ENCODE measurements at places on chromosomes 16 and 17.

DNA sequence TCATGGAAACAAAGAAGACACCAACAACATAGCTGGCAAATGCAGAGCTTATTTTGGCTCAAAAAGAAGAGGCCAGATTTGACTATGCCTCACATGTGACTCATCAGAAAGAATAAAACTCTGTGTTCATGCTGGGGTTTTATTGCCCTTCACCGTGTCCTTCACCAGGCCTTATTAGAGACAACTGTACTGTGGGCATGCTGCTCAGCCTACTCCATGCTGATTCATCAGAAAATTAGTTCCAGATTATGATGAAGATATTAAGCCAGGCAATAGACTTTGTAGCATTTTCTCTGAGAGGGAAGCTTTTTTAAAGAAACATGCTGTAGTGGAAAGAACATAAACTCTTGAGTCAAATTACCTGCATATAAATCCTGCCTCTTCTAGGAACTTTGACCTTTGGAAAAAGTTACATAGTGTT is 89.8 kb downstream of the CYB561 start:
- DNase-seq: no peak

GRCh38 chr17:35700150-35700549 is 31.3 kb upstream of the RASL10B start:
- no peak for DNase-seq

- DNase-seq: no peak
Measured at GRCh38 chr16:20878682-20879147, 21.4 kb downstream of the DCUN1D3 start.

DNA sequence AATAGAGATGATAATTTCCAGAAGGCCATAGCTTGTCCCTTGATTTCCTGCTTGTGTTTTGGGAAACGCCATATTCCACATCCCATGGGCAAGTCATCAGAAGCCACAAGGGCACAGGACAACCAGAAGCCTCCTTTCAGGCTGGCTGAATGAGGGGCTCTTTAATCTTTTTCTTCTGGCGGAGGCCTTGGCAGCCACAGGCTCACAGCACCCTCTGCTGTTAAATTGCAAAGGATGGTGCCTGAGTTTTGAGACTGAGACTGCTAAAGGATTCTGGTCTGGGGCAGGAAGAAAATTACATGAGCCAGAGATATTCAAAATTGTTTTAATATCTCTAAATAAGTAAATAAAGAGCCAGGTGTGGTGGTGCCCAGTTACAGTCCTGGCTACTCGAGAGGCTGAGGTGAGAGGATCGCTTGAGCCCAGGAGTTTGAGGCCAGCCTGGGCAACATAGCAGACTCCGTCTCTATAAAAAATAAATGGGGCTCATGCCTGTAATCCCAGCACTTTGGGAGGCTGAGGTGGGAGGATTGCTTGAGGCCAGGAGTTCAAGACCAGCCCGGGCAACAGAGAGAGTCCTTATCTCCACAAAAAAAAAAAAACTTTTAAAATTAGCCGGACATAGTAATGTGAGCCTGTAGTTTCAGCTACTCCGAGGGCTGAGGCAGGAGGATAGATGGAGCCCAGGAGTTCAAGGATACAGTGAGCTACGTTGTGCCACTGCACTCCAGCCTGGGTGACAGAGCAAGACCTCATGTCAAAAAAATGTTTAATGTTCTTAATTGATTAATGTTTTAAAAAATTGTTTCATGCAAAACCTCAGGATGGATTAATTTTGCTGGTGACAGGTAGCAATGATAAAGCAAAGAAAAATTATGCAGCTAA is 26.3 kb downstream of the AARSD1 start:
- DNase-seq: peak; percentile 20

- DNase-seq: no peak
Measured at GRCh38 chr17:8576559-8577294, 53.8 kb downstream of the MYH10 start.

DNA sequence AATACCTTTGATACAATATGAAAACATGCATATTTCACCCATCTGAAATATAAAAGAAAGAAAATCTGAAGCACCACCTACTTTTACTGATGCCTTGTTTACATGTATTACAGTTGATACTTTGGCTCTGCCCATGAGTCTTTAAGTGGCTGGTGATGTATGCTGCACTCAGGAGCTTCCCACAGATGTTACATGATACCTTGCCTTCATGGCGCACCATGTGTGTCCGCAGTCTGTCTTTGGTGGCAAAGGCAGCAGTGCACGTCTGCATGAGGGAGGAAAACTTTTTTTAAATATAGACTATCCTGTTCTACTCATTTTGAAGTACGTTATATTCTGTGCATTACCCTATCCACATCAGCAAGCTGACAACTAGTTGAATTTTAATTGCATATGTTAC is 7.5 kb downstream of the VEZF1 start:
- DNase-seq: no peak

GRCh38 chr17:65290616-65291015 is 153.4 kb downstream of the RGS9 start:
- no peak for DNase-seq

GRCh38 chr16:22357635-22357971 is 16.8 kb downstream of the CDR2 start:
- DNase-seq: no peak

DNA sequence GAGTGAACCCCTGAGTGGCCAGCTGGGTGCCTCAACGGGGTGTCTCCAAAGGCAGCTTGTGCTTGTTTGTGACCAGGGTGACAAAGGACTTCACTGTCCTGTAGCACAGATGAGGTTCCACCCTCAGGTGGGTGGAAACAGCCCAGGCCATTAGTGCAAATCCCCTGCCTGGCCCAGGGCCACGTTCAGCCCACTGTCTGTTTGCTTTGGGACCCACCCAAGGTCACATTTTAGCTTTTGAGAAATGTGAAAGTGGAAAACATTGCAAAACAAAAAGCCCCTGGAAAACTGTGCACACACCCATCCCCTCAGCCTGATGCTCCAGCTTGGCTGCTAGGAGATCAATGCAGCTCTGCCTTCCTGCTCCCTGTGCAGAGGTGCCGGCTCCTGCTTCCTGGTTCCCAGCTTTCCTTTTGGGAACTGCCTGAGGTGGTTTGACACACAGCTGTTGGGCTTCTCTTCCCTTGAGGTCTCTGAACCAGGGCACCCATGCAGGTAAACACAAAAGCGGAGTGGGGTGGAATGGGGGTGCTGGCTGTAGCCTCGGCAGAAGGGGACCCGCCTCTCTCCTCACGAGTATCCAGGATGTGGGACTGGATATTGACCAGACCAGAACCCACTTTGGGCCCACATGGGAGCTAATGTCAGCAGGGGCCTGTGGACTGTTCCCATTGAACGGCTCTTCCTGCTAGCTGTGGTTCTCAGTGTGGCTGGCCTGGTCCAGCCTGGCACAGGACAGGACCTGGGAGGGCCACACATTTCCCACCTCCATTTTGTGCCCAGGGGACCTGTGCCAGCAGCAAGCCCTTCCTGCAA is 7.9 kb upstream of the SPHK1 start:
- DNase-seq: no peak

DNA sequence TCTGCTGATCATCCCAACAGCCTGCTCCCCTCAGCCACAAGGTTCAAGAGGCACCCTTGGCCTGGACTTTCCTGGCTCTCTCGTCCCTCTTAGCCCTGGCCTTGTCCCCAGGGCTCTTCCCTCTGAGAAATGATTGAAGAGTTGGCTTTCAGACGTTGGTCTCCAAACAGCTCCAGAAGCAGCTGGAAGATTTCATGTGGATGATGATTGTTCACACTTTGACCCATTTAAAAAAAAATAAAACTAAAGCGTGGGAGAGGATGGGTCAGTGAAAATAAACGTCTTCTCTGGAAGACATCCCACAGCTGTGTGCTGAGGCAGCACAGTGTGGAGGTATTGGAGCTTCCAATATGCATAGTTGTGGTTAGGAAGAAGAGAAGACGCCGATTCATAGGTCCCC is 54.7 kb upstream of the CDH11 start:
- DNase-seq: no peak

- no peak for DNase-seq
Measured at GRCh38 chr17:68424203-68424602, 33.1 kb downstream of the WIPI1 start.

GRCh38 chr17:3750926-3751325 is 27.2 kb downstream of the HASPIN start:
- peak; percentile 33 for DNase-seq

GRCh38 chr16:22194707-22195444 is 11.2 kb upstream of the EEF2K start:
- peak; percentile 54 for DNase-seq

DNA sequence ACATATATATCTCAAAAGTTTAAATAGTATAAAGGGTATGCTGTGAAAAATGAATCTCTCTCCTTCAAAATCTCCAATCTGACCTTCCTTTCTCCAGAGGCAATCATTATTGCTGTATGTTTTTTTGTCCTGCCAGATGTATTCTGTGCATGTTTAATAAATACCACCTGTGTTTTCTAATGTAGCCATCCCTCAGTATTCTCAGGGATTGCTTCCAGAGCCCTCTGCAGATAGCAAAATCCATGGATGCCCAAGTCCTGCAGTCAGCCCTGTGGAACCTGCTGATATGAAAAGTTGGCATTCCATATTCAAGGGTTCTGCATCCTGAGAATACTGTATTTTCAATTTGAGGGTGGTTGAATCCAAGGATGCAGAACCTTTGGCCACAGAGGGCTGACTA is 42.9 kb downstream of the BPTF start:
- DNase-seq: no peak

- no peak for DNase-seq
Measured at GRCh38 chr17:79678091-79678735, 52.5 kb upstream of the ENPP7 start.

GRCh38 chr16:56513972-56514371 is 5.9 kb downstream of the BBS2 start:
- peak; percentile 62 for DNase-seq

DNA sequence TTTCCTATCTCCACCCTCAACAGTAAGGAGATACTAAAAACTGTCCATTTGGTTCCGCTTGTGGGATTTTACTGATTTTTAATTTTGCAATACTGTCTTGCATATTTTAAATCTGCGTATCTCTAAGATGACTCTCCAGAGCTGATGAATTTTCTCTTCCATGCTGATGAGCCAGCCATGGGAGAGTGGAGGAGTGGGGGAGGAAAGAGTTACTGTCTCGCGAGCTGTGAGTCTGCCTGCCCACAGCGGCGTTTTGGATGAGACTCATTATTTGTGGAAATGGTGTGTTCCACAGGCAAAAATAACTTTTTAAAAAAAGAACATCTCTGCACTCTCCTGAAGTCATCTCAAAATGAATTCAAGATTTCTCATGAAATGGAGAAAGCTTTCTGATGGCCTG is 34.6 kb upstream of the MYOCD start:
- no peak for DNase-seq

DNA sequence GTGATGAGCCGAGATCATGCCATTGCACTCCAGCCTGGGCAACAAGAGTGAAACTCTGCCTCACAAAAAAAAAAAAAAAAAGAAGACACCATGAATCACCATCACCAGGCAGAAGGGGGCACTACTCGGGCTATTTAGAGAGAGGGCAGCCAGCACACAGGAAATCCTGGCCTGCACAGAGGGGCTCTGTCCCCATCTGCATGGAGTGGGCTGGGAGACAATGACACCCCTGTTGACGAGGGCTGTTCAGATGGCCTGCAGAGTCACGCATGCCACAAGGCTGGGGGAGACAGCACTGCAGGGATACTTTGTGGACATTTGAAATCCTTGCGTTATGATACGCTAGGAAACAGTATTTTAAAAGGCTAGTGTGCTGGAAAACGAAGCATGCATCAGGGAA is 48.3 kb downstream of the CUEDC1 start:
- DNase-seq: no peak

DNA sequence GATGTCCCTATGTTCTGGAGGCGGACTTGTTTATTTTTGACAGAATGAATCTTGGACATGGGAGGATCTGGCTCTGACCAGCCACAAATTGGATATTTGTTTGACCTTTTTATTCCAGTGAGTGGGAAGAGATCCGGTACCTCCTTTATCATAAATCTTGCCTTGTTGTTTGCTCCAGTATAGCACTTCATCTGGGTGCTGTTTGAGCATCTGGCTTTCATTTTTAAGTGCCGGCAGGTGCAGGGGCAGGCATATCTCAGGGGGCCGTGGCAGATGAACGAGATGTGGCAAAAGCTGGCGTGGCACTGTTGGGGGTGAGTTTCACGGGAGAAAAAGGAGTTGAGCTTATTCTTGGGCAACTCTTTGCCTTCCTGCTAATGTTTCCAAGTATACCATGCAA is 37.8 kb downstream of the MSI2 start:
- DNase-seq: no peak

GRCh38 chr17:57601143-57601735 is 143.9 kb downstream of the CCDC182 start:
- DNase-seq: no peak

DNA sequence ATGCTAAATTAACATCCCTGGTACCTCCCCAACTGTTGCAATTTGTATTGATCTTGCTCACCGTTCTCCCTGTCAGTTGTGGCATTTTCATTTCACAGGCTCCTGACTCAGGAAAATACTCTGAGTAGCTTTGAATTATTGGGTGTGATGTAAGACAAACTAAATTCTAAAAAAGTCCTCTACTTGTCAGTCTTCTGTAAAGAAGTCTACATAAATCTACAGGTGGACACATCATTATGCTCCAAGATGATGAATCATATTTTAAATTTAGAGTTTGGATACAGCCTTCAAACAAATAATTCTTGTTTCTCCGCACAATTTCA is 47.2 kb downstream of the MARCHF10 start:
- no peak for DNase-seq

DNA sequence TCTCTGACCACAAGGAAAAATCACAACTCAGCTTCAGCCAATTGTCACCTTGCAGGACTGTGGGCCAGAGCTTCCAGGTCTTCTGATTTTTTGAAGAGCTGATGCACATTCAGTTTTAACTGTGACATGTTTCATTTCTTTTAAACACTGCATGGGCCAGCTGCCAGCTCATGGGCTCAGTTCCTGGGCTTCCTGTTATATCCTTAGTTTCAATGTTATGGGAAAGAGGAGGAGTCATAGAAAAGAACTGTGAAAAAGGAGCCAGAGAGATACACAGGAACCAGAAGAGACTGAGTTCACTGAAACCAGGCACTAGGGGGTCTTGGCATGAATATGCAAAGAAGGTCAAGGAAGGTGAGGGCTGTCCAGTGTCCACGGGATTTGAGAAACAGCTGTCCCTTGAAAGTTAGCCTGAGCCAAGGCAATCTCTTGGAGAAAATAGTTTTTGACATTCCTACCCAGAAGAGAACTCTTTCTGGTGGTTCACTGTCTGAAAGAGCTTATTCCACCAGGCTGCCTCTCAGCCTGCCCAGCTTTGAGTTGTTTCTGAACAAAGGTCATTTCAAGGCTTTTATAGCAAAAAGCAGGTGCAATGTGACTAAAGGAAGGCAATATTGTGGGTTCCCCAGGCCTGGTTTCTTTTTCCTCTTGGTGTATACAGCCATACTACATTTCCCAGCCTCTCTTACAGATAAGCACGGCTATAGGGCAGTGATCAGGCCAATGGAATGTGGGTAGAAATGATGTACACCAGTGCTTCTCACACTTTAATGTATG is 10.5 kb downstream of the PDILT start:
- DNase-seq: no peak

- DNase-seq: no peak
Measured at GRCh38 chr17:61463316-61464129, 11.3 kb downstream of the TBX4 start.

DNA sequence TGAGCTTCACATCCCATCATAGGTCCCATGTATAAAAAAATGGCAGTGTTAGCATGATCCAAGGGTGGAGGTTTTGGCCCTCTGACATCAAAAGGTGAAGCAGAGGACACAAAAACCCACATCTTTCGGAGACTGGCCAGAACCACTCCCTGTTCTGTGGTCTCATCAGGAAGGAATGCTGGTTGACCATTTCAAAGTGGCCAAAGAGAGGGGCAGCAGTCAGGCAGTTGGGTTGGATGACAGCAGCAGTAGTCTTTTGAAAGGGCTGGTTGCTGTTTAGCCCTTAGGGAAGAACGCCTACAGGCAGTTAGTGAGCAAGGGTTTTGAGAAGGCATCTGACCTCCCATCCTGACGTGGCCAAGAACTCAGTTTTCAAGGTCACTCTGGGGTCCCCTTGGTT is 40.5 kb downstream of the LCMT1 start:
- no peak for DNase-seq

All from CD4-positive, alpha-beta T cell treated with Interleukin-1 beta for 1 hour (primary cell).